ENCODE measurements at places on chromosomes 7 and 10. TPM values are rescaled to one million over a fixed set of nuclear protein-coding genes. Genes with fewer than 3 reads are reported as not detected.

DNA sequence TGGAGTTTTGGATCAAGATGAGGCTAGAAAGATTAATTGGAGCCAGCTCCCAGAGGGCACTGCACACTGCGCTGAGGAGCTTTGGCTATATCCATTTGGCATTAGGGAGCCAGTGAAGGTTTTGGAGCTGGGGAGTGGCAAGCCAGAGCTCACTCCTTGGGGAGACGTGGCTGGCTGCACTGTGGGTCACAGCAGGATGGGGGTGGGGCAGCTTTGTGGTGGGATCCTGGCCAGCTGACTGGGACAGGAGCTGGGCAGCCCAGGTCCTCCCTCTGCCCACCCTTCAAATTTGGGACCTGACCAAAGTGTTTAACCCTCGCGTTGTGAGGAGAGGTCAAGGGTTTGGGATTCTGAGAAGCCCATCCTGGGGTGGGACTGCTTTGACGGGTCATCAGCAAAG is 5.0 kb downstream of the C10orf105 start:
- DNase-seq: no peak

GRCh38 chr7:70856901-70857630 is 274.9 kb upstream of the GALNT17 start:
- no peak for DNase-seq

DNA sequence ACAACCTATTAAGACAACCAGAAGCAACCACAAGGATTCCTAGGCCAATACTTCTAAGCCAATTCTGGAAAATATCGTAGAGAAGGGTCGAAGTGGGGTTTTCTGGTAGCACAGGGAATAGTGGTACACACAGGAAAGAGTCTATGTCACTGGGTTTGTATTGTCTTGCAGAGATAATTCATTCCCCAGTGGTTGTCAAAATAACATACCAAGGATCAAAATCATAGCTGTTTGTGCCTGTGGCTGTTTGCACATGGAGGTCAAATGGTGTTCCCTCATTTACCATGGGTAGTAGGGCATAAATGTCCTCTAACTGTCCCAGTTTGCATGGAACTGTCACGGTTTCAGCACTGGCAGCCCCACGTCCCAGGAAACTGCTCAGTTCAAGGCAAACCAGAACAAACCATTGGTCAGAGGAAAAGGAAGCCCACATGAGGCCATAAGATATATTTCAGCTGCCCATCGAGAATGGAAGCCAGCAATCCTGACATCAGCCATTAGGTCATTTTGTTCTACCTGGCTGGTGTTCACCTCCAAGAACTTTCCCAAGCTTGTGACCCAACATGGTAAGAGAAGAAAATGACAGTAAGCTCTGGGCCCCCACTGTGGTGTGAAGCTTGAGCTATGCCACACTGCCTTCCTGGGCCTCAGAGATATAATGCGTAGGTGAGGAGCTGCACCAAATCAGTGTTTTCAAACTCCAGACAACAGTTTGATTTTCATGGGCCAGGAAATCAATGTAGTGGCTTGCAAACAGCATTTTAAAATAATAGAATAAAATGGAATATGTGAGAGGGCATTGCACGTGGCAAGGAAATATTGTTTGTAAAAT is 53.9 kb upstream of the NFE2L3 start:
- DNase-seq: no peak

GRCh38 chr7:143096146-143096545 is 35.7 kb upstream of the PIP start:
- DNase-seq: no peak

Gene NEURL1
- total RNA-seq: not detected

GRCh38 chr7:17745610-17746009 is 194.7 kb downstream of the SNX13 start:
- no peak for DNase-seq

DNA sequence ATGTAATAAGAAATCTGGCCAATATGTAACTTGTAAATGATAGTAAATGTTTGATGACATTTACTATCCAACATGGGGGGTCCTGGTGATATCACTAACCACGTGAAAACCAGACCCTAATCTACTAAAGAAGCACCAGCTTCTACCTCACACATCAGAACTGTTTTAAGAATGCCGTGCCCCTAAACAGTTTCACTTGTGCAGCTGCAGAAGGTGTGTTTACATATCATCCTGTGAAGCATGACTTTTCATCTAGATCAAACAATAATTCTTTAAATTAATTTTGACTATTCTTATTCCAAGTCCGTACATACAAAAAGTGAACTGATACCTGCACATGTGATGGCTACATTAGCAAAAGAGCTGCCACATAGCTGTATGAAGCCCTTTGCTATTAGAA is 61.0 kb downstream of the STEAP1B start:
- DNase-seq: no peak

Gene TBX20
- total RNA-seq: not detected

Gene CALHM3
- total RNA-seq: not detected

Gene COG5
- 16.8 TPM for total RNA-seq

DNA sequence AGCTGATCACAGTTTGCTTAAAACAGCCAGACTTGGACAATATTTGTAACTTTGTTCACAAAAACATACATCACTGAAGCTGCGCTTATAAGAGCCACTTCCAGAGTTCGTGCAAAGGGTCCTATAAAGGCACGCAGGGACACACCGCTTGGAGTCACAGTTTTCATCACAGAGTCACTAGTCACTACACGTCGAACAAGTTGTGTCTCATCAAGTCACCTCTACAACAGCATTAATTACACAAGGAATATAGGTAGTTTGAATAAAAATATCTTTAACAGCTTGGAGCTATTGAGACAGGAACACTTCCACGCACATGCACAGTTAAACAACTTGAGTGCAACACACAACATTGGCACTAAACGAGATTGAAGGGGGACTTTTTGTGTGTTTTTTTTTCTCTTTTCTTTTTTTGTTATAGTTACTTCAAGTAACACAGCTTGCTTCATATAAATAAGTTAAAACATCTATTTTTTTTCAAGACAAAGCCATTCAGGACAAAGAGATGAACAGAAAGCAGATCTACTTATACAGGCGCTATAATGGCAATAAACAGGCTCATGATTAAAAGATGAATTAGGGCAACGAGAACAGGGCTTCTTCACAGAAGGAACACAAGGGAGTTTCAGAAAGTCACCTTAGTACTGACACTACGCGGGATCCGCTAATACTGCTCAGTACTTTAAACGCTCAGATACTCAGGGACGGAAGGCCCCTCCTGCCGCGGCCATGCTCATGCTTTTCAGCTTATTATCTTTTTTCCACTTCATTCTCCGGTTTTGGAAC is 2.2 kb downstream of the HOXA5 start:
- peak; percentile 48 for DNase-seq

DNA sequence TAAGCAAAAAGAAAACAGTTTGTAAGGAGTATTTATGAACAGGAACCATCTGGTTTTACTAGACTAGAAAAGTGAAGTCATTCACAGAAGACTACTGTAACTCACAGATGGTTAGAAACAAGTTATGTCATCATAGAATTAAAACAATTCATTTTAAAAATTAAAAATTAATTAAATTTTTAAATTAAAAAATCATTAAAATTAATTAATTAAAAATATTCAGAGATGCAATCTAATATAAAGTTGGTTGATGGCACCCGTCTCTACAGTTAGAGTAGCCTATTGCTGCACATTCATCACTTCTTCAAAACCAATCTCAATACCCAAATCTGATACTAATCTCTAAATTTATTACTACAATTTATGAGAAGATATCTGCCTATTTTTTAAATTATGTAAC is 454.8 kb upstream of the NUPR2 start:
- DNase-seq: no peak

Gene METTL2B
- total RNA-seq: 37.4 TPM

Gene SAP25
- total RNA-seq: 11.8 TPM

GRCh38 chr7:136229790-136230189 is 252.6 kb upstream of the MTPN start:
- DNase-seq: no peak

Gene PDGFA
- total RNA-seq: 349 TPM

GRCh38 chr10:27285093-27285492 is 44.5 kb upstream of the ACBD5 start:
- no peak for DNase-seq

DNA sequence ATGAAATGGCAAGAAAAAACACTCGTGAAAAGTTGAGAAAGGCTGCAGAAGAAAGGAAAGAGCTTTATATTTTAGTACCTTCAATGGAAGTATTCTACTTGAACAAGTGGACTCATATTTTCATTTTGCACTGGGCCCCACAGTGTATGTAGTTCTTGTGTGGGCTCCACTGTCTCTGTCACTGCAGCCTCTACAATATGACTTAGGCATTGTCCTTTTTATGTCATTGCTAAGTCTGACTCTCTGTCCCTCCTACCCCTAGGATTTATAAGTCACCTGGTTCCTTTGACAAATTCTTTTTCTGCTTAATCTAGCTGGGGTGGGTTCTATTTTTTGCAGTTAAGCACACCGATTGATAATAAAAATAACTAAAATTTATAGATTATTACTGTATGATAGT is 27.7 kb upstream of the SOSTDC1 start:
- DNase-seq: no peak

GRCh38 chr10:133537546-133538545 is 10.7 kb downstream of the CYP2E1 start:
- DNase-seq: no peak

DNA sequence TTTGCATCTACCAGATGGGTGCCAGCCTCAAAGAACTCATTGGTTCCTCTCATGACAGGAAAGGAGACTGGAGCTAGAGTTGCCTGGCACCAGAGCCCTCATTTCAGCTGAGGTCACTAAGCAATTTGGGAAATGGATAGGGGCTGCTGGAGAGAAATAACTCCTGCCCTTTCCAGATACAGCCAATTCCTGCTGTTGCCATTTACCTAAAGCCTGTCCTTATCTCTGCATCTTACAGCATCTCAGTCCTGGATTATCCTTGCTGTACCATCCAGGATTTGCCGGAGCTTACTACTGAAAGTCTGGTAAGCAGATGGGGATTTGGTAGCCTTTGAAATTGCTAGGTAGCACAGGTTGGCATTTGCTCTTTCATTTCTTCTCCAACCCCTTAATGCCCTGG is 31.9 kb upstream of the SMKR1 start:
- DNase-seq: no peak

Gene ITIH2
- total RNA-seq: 2.4 TPM

GRCh38 chr7:36034020-36034419 is 119.0 kb upstream of the EEPD1 start:
- no peak for DNase-seq
